ENCODE measurements at places on chromosomes 12 and 14.

DNA sequence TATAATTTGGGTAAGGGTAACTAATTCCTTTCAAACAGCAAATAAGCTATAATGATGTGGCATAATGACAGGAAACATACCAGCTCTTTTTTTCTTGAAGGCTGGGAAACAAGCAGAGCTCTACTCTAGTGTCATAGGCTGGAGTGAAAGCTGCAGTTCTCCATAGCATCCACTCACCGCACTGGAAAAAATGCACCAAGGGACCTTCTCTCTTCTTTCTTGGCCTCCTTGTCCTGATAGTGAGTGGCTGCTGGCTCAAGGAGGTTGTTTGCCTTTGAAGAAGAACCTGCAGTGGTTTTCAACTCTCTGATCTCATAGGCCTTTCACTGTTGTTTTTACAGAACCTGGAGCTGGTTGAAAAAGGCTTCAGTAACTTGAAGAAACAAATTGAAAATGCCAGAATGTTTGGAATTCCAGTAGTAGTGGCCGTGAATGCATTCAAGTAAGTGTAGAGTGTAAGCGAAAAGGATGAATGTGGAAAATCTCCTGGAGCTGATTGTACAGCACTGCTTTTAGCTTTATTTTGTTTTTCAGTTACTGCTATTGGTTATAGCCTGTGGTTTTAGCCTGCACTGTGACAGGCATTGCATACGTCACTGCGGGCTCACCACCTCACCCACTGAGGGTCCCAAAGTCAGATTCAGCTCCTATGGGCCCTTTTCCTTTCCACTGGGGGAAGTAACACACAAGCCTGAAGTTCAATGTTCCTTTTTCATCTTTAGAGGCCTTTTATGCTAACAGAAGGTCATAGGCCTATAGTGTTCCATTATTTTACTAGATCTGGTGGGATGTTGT, 17.2 kb upstream of the AKAP5 start:
- no peak for DNase-seq

DNA sequence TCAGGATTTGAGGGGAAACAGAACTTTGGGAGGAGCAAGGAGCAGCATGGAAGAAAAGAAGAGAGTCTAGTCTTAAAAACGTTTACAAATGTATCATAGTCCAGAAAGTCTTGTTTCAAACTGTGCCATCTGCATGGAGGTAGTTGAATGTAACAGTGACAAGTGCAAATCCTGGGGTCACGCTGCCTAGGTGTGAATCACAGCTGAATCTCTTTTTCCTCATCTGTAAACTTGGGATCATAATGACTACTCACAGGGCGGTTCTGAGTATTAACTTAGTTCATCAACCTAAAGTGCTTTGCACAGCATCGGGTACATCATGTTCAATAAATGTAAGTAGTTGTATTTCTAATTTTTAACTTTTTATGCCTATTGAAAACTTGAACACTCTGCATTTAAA, 208.5 kb downstream of the CHST11 start:
- no peak for DNase-seq

GRCh38 chr12:113464452-113464775, 7.3 kb downstream of the LHX5 start:
- no peak for DNase-seq

DNA sequence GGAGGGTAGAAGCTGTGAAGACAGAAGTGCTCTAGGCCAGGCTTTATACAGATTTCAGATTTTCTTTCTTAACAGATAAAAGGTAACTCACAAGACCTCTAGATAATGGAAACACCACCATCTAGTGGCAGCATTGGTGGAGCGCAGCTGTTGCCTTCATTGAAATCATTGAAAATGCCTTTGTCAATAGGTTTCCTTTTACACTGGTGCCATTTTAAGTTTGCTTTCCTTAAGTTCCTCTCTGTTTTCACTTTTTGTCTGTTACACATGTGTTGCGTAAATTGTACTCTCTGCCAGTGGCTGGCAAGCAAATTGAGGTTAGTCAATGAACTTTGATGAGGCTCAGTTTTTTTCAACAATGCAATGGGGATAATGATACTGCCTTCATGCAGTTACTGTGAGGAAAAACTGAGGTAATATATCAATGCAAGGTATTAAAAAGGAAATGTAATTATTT, 31.1 kb downstream of the ALDH1L2 start:
- peak; percentile 41 for DNase-seq

GRCh38 chr12:68932128-68932960, 627 bp downstream of the CPM start:
- no peak for DNase-seq

DNA sequence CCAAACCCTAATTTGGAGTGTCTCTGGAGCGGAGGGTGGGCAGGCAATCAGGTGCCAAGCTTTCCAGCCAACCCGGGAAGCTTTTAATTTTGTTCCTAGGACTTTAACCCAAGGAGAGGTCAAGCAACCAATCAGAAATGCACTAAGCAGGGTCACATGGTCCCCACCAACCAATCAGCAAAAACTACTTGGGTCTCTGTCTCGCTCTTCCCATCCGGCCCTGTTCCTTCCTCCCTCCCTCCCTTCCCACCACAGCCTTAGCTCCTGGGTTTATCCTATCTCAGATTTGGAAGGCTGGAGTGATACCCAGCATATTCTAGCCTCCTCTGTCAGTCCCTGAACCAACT, 7.3 kb downstream of the HOXC5 start:
- no peak for DNase-seq

DNA sequence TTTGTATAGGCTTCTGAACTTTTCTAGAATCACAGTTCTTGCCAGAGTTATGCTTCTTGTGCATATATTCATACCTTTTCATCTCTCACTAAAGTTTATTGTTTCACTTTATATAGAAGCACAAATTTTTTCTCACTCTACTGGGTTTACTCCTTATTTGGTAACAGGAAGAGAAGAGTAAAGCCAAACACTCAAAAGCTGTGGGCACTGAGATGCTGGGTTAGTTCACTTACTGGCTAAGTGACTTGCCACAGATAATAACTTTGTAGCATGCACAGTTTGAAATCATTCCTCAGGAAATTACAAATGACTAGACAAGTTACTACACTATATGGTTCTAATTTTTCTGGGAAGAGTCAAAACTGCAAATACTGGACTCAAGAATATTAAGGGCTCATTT, 7.8 kb downstream of the HIGD1C start:
- DNase-seq: no peak

GRCh38 chr12:1162081-1162760, 171.2 kb downstream of the ERC1 start:
- no peak for DNase-seq

DNA sequence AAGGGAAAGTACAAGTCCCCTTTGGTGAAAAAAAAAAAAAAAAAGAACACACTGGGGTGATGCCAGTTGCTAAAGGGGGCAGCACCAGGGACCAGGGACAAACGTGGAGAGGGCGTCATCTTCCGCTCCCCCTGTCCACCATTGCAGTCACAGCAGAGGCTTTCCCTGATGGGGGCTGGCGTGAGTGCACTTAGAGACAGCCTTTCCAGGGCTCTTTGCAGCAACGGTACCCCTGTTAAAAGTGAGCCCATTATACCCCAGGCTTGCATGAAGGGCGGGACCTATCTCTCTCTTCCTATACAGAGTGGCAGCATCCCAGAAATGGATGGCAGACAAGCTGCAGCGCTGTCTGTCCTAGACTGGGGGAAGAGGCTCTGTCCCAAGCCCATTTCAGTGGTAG, 155.0 kb downstream of the KCNK10 start:
- no peak for DNase-seq

DNA sequence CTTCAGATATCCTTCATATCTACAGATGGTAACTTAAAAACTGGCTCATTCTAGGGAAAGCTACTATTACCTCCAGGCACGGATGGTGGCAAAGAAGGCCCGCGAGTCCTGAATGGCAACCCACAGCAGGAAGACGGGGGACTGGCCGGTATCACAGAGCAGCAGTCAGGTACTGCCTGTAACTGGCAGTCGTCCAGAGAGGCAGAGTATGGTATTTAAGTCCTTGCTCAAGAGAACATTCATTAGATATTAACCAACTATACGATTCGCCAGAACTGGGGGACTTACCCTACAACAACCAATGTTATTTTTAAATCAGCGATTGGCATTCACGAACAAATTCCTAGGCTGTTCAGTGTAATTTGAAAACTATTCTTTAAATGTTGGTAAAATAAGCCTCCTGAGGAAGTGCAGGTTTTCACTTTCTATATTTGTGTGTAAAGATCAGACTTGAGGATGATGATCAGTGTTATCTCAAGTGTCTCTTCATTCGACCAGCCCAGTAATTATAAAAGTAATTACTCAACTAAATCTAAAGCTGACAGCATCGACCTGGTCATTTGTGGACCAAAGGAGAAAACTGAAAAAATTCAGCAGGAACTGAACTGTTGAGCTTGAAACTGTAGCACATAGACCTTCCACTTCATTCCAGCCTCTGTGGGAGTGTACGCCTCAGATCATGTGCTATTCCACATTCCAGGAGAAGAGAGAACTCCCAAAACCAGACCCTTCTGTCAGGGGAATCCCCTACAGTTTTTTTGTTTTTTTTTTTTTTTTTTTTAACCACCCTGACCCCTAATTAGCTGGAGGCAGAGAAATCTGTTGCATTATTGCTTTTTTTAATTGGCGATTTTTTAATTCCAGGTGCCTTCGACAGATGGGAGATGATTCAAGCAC, 75.6 kb downstream of the ESR2 start:
- no peak for DNase-seq

GRCh38 chr14:75214558-75214957, 38.1 kb upstream of the TMED10 start:
- DNase-seq: no peak

DNA sequence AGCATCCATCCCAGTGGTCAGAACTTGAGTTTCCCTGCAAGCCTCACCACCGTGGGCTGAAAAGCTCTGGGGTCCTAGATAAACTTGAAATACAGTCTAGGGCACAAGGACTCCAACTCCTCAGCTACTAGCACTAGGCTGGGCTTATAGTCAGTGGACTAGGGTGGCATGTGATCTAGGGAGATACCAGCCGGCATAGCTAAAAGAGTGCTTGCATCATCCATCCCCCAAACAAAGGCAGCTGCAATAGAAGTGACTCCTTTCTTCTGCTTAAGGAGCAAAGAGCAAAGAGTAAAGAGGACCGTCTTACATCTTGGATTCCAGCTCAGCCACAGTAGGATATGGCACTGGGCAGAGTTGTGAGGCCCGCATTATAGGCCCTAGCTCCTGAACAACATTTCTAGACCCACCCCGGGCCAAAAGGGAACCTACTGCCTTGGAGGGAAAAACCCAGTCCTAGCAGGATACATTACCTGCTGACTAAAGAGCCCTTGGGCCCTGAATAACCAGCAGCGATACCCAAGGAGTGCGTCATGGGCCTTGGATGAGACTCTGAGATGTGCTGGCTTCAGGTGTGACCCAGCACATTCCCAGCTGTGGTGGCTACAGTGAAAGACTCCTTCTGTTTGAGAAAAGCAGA, 17.9 kb upstream of the SOS2 start:
- no peak for DNase-seq

- DNase-seq: no peak
Observed at GRCh38 chr14:97704316-97704885, 907.2 kb downstream of the VRK1 start.

GRCh38 chr12:124495194-124495983, 72.0 kb downstream of the NCOR2 start:
- no peak for DNase-seq

DNA sequence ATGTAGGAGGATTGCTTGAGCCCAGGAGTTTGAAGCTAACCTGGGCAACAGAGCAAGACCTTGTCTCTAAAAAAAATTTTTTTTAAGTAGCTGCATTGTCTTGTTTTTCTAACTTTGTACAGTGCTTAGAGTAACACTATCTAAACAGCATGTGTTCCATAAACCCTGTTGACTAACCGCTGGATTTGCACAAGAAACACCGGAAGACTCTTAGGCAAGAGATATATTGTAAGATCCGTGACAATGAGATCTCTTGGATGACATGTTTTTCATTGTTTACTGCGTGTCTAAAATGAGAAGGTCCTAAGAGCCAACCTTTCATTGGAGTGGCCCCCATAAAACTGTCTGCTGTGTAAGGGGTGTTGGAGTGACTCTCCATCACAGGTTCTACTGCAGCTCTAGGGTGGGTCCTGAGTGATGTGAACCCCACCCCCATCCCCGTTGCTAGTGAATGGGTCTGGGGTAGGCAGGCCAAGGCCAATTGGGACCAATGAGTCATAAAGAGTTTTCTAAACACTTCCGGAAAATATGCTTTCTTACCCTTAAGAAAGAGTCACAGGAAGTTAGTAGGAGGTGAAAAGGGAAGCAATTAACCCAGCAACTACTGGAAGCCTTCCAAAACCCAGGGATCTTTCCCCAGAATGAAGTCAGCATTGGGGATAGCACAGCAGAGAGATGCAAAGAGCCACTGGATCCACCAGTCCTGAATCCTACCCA, 24.3 kb upstream of the PCNX1 start:
- DNase-seq: no peak

DNA sequence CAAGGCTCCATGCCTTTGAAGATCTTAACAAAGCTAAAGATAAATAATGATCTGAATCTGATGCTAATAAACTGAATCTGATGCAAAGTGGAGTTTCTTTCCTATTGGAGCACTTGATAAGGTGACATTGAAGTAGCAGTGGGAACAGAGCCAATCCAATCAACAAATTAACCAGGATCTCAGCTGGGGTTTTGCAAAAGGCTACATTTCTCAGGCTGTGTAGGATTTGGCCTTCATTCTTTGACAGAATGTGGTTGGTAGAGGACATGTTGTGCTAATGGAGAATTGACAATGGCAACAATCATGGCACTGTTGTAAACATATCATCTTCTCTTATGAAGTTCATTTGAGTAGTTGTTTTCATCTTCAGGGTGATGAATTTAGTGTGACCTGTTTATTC, 164.9 kb downstream of the CCDC91 start:
- DNase-seq: no peak

- no peak for DNase-seq
Observed at GRCh38 chr12:113155646-113156045, 6.1 kb downstream of the CFAP73 start.

- DNase-seq: no peak
Observed at GRCh38 chr14:89724628-89724960, 229.9 kb downstream of the EFCAB11 start.

- no peak for DNase-seq
Observed at GRCh38 chr12:52087961-52088820, 8.7 kb downstream of the SMIM41 start.

DNA sequence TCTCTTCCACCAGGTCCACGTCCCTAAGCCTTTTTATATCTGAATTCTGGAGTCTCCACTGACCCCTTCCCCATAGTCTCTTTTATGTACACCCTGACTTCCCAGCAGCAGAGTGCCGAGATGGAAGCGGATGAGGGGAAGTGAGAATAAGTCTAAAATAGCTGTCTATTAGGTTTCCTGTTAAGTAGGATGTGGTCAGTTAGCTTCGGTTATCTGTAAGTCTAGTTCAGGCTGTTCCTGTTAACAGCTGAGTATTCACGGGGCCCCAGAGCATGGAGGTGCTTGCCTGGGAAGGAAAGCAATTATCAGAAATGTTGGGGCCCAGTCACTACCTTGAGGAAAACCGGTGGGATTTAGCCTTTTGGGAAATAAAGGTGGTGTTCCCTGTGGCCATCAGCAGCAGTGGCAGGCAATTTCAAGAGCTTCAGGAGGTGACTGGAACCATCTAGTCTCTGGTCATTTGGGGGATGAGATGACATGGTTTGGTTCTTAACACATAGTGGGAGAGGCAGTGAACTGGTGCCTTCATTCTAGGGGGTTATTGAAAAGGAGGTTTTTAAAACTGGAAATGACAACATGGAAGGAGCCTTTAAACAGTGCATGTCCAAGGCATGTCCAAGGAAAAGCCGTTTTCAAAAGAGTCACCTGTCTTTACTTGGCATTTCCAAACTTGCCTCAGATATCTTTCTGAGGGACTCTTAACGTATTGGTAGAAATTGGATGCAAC, 21.8 kb downstream of the CHST11 start:
- no peak for DNase-seq

GRCh38 chr12:47268501-47269454, 189.0 kb upstream of the AMIGO2 start:
- DNase-seq: no peak
